Mesothelial cell of epicardium (in vitro differentiated cells): ENCODE measurements at places on chromosomes 13 and 19. TPM values are rescaled to one million over a fixed set of nuclear protein-coding genes. Genes with fewer than 3 reads are reported as not detected.

HOMER3 gene
- 53.7 to 60.4 TPM (median 56.3 TPM) in 3 replicates for total RNA-seq

NXNL1 gene
- total RNA-seq, result not detected in 3 replicates

PLVAP gene
- total RNA-seq, result 0.93 to 1.1 TPM (median 0.94 TPM) in 3 replicates

DNAAF3 gene
- total RNA-seq, result 2.9 to 4.4 TPM (median 3.3 TPM) in 3 replicates

RHPN2 gene
- total RNA-seq, result 22.2 to 25.9 TPM (median 23.3 TPM) in 3 replicates

MBD3L2 gene
- total RNA-seq, result not detected in 3 replicates

ZNF585A gene
- total RNA-seq, result 11.5 to 13.1 TPM (median 12.5 TPM) in 3 replicates

TBCB gene
- total RNA-seq, result 112 to 116 TPM (median 115 TPM) in 3 replicates

OR10H4 gene
- not detected in 3 replicates for total RNA-seq

PSG6 gene
- not detected in 3 replicates for total RNA-seq

ZNF699 gene
- 9.5 to 11.2 TPM (median 10.1 TPM) in 3 replicates for total RNA-seq

ZNF544 gene
- 62.7 to 63.5 TPM (median 63.3 TPM) in 3 replicates for total RNA-seq

HCN2 gene
- total RNA-seq, result 1.1 to 1.6 TPM (median 1.5 TPM) in 3 replicates

KIR3DL1 gene
- not detected in 3 replicates for total RNA-seq

ZNF837 gene
- 3.1 to 4.2 TPM (median 3.9 TPM) in 3 replicates for total RNA-seq

GGACT gene
- total RNA-seq, result 6.3 to 7.5 TPM (median 6.6 TPM) in 3 replicates

RAB11B gene
- total RNA-seq, result 150 to 151 TPM (median 150 TPM) in 3 replicates

SELENOV gene
- 0.60 to 0.81 TPM (median 0.78 TPM) in 3 replicates for total RNA-seq

FUZ gene
- total RNA-seq, result 23.1 to 25.8 TPM (median 23.2 TPM) in 3 replicates

VSTM2B gene
- not detected in 3 replicates for total RNA-seq

NLRP11 gene
- not detected in 3 replicates for total RNA-seq

RNF17 gene
- not detected in 3 replicates for total RNA-seq

WDFY2 gene
- total RNA-seq, result 12.1 to 12.4 TPM (median 12.1 TPM) in 3 replicates

NCAN gene
- 0.02 to 0.29 TPM (median 0.07 TPM) in 3 replicates for total RNA-seq

ZNF850 gene
- total RNA-seq, result 11.1 to 14.5 TPM (median 12.6 TPM) in 3 replicates

RAVER1 gene
- 51.1 to 55.7 TPM (median 52.4 TPM) in 3 replicates for total RNA-seq

ZDHHC20 gene
- total RNA-seq, result 60.7 to 66.8 TPM (median 64.6 TPM) in 3 replicates

ATP4B gene
- not detected in 3 replicates for total RNA-seq

SLC8A2 gene
- 2.2 to 3.7 TPM (median 2.5 TPM) in 3 replicates for total RNA-seq

KASH5 gene
- total RNA-seq, result not detected in 3 replicates

ZNF415 gene
- 13.1 to 15.6 TPM (median 13.8 TPM) in 3 replicates for total RNA-seq

TIMM29 gene
- total RNA-seq, result 25.5 to 31.5 TPM (median 26.8 TPM) in 3 replicates

IGSF23 gene
- total RNA-seq, result not detected in 3 replicates

LILRB1 gene
- not detected in 3 replicates for total RNA-seq

IGFL4 gene
- total RNA-seq, result 1.8 to 2.8 TPM (median 2.4 TPM) in 3 replicates

ZNF560 gene
- total RNA-seq, result not detected in 3 replicates

TNFSF11 gene
- 0.20 TPM in 1 of 3 replicates, not detected in the others for total RNA-seq

ADGRE1 gene
- total RNA-seq, result not detected in 3 replicates

SIGLEC14 gene
- total RNA-seq, result not detected in 3 replicates

SLC27A5 gene
- total RNA-seq, result 12.5 to 14.2 TPM (median 14.2 TPM) in 3 replicates

AMH gene
- 42.4 to 50.1 TPM (median 44.5 TPM) in 3 replicates for total RNA-seq

CEACAM7 gene
- total RNA-seq, result not detected in 3 replicates

GIPC3 gene
- 0.07 to 0.11 TPM (median 0.09 TPM) in 3 replicates for total RNA-seq

APC2 gene
- total RNA-seq, result 2.3 to 2.8 TPM (median 2.4 TPM) in 3 replicates

C1QTNF9B gene
- total RNA-seq, result not detected in 3 replicates

PLPPR3 gene
- total RNA-seq, result 140 to 162 TPM (median 152 TPM) in 3 replicates

IER2 gene
- 278 to 284 TPM (median 282 TPM) in 3 replicates for total RNA-seq

USHBP1 gene
- 0.45 TPM in 1 of 3 replicates, not detected in the others for total RNA-seq

BRSK1 gene
- 38.5 to 46.0 TPM (median 43.4 TPM) in 3 replicates for total RNA-seq
